Right cardiac atrium (tissue), 5 donors: ENCODE measurements at places on chromosomes 2 and 18.

DNA sequence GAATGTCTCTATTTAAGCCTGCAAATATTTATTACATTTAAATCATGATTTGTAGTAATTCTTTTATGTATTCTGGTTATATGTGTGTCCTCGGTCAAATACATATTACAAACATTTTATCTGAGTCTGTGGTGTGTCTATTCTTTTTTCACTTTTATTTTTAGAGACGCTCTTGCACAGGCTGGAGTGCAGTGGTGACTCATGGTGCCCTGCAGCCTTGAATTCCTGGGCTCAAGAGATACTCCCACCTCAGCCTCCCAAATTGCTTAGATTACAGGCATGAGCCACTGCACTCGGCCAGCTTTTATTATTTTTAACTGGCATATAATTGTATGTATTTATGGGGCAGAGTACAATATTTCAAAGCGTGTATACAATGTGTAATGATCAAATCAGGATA lies 47.5 kb downstream of the ARID5A start:
- DNase-seq: no peak

GRCh38 chr2:106695919-106696318 lies 190.0 kb downstream of the ST6GAL2 start:
- no peak for DNase-seq

- DNase-seq: no peak
These were observed 75.9 kb downstream of the INHBB start for GRCh38 chr2:120421830-120422175.

DNA sequence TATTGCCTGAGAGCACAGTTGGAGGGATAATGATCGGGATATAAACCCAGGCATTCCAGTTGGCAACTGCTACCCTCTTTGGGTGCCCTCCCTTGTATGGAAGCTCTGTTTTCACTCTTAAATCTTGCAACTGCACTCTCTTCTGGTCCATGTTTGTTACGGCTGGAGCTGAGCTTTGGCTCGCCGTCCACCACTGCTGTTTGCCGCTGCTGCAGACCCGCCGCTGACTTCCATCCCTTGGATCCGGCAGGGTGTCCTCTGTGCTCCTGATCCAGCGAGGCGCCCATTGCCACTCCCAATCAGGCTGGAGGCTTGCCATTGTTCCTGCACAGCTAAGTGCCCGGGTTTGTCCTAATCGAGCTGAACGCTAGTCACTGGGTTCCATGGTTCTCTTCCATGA lies 60.7 kb downstream of the HAUS1 start:
- DNase-seq: no peak

- no peak for DNase-seq
These were observed 26.6 kb downstream of the GULP1 start for GRCh38 chr2:188318161-188318749.

- DNase-seq: no peak
These were observed 79.9 kb downstream of the PLCL1 start for GRCh38 chr2:197884252-197884651.
